ENCODE measurements at places on chromosomes 12 and 14. TPM values are rescaled to one million over a fixed set of nuclear protein-coding genes. Genes with fewer than 3 reads are reported as not detected.

SLC4A8 gene
- total RNA-seq, result 1.5 TPM

WSCD2 gene
- not detected for total RNA-seq

ST8SIA1 gene
- 0.09 TPM for total RNA-seq

RNASE2 gene
- not detected for total RNA-seq

GPR65 gene
- total RNA-seq, result not detected

LRTM2 gene
- 0.05 TPM for total RNA-seq

CPNE6 gene
- 0.14 TPM for total RNA-seq

HOXC4 gene
- total RNA-seq, result 2.4 TPM

PPP1R12A gene
- 31.3 TPM for total RNA-seq

VRTN gene
- not detected for total RNA-seq

C12orf50 gene
- total RNA-seq, result not detected

POLR3B gene
- 5.5 TPM for total RNA-seq

PLEKHG7 gene
- not detected for total RNA-seq

CIT gene
- total RNA-seq, result 14.3 TPM

ERGIC2 gene
- total RNA-seq, result 75.3 TPM

FAM161B gene
- 1.8 TPM for total RNA-seq

RIPK3 gene
- total RNA-seq, result not detected

HOXC12 gene
- not detected for total RNA-seq

MYL6B gene
- 71.6 TPM for total RNA-seq

RILPL2 gene
- total RNA-seq, result 1.6 TPM

SLC25A47 gene
- not detected for total RNA-seq

ADCY4 gene
- total RNA-seq, result not detected

ADAM21 gene
- total RNA-seq, result 0.08 TPM

IAPP gene
- not detected for total RNA-seq

PPP4R4 gene
- 0.24 TPM for total RNA-seq

EDDM3A gene
- total RNA-seq, result not detected

KRT83 gene
- total RNA-seq, result 2.4 TPM

VWF gene
- total RNA-seq, result 0.27 TPM

DEGS2 gene
- total RNA-seq, result 2.7 TPM

BCL2L14 gene
- not detected for total RNA-seq

GYS2 gene
- total RNA-seq, result 0.23 TPM

VASH1 gene
- total RNA-seq, result 4.3 TPM
